ENCODE measurements at places on chromosomes 16 and 17. TPM values are rescaled to one million over a fixed set of nuclear protein-coding genes. Genes with fewer than 3 reads are reported as not detected.
A peak's percentile ranks its signal among the peaks of the same experiment; 100 is the strongest.

The MYLK3 gene
- 0.81 TPM for total RNA-seq

The FOXC2 gene
- not detected for total RNA-seq

The GPRC5B gene
- 0.17 TPM for total RNA-seq

- DNase-seq: no peak
- peaks cover 4% of the 10 kb centered on the region for H3K4me1 ChIP-seq
- H3K36me3 ChIP-seq: no peaks in the 10 kb centered on the region
- H3K27me3 ChIP-seq: peaks cover 42% of the 10 kb centered on the region
- H3K27ac ChIP-seq: no peak overlapping the region
Observed at GRCh38 chr16:75263291-75263962, 12.0 kb upstream of the BCAR1 start.

GRCh38 chr17:28985950-28986713 lies 19.7 kb downstream of the SEZ6 start:
- no peaks in the 10 kb centered on the region for H3K36me3 ChIP-seq
- no peak overlapping the region for H3K27ac ChIP-seq
- H3K4me3 ChIP-seq: no peak overlapping the region
- H3K4me1 ChIP-seq: peaks cover 23% of the 10 kb centered on the region
- no peaks in the 10 kb centered on the region for H3K27me3 ChIP-seq

GRCh38 chr17:82873521-82873920 lies 33.7 kb upstream of the ZNF750 start:
- no peak overlapping the region for H3K27ac ChIP-seq
- DNase-seq: no peak
- H3K27me3 ChIP-seq: no peaks in the 10 kb centered on the region
- peaks cover 66% of the 10 kb centered on the region for H3K4me1 ChIP-seq

- peaks cover 28% of the 10 kb centered on the region for H3K27me3 ChIP-seq
- no peak for DNase-seq
- H3K4me1 ChIP-seq: peaks cover 33% of the 10 kb centered on the region
- H3K27ac ChIP-seq: no peak overlapping the region
- H3K36me3 ChIP-seq: peaks cover 5% of the 10 kb centered on the region
- peak overlapping the region; percentile 17 for H3K4me3 ChIP-seq
Observed at GRCh38 chr17:55318081-55318480, 53.3 kb downstream of the HLF start.

- no peak for DNase-seq
- H3K4me1 ChIP-seq: peaks cover 24% of the 10 kb centered on the region
- peaks cover 9% of the 10 kb centered on the region for H3K36me3 ChIP-seq
Observed at GRCh38 chr16:88026964-88027938, 76.0 kb downstream of the BANP start.

GRCh38 chr17:7972131-7972785 lies 30.2 kb upstream of the GUCY2D start:
- no peak for DNase-seq
- H3K27ac ChIP-seq: no peak overlapping the region

All from activated T-cell treated with anti-CD3 and anti-CD28 coated beads, Interleukin-2, amount 50 U/mL, for 72 hours (primary cell).